CD4-positive, alpha-beta T cell treated with Interleukin-6 at 100 ng/mL for 8 hours (primary cell): ENCODE measurements at places on chromosomes 7 and 10.

GRCh38 chr7:85508642-85509410, 322.0 kb upstream of the SEMA3D start:
- DNase-seq = no peak

DNA sequence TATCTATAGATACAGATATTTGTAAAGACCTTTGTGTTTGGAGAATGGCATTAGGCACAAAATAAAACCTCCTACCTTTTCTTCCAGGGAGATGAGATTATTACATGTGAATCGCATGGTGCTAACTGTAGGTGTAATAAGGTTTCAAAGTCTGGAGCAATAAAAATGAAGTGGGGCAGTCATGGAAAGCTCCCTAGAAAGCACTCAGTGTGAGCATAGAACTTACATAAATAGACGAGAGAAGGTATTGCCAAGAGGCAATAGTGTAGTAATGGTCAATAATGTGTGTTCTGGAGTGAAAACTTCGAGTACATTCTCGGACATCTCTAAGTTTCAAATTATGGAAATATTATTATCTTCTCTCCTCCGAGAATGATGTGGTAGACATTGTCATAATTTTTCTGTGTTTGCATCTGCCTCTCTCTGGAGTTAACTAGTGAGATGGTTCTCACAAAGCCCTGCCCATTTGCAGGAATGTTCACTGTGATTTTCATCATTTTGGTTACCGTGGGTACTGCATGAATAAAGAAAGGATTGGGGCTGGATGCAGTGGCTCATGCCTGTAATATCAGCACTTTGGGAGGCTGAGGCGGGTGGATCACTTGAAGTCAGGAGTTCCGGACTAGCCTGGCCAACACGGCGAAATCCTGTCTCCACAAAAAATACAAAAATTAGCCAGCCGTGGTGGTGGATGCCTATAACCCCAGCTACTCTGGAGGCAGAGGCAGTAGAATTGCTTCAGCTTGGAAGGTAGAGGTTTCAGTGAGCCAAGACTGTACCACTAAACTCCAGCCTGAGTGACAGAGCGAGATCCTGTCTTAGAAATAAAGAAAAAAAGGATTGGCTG, 10.6 kb downstream of the VIM start:
- DNase-seq = no peak

GRCh38 chr7:43303740-43304241, 191.3 kb downstream of the HECW1 start:
- DNase-seq = no peak

- DNase-seq = no peak
Measured at GRCh38 chr7:451255-452225, 68.1 kb downstream of the PDGFA start.

- DNase-seq = no peak
Measured at GRCh38 chr7:82087099-82087498, 317.3 kb upstream of the HGF start.

- DNase-seq = no peak
Measured at GRCh38 chr7:149281508-149282330, 19.7 kb downstream of the ZNF783 start.

GRCh38 chr10:70378122-70378521, 4.3 kb downstream of the LRRC20 start:
- DNase-seq = no peak

DNA sequence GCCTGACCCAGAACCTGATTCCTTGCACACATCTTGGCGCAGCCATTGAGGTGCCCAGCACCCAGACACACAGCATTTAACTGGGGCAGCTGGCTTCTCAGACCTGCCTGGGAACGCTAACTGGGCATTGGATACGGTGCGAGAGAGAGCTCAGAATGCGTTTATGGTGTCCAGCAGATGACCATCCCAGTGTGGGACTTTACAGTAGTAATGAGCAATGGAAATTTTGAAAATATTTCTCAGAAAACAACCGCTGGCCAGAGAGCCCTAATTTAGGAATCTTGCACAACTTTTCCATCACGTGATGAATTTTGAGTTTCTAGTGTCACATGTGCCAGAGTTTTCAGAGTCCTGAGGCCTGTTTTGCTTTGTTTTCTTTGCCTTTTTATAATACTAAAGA, 78.2 kb upstream of the SEC61G start:
- DNase-seq = no peak

GRCh38 chr7:99203092-99203491, 4.8 kb downstream of the KPNA7 start:
- no peak for DNase-seq

- no peak for DNase-seq
Measured at GRCh38 chr7:36284456-36285090, 105.1 kb upstream of the ANLN start.

GRCh38 chr10:23362069-23362830, 17.7 kb upstream of the C10orf67 start:
- DNase-seq = no peak

GRCh38 chr7:70037171-70037933, 439.1 kb downstream of the AUTS2 start:
- DNase-seq = no peak

GRCh38 chr10:16843252-16843870, 26.1 kb upstream of the RSU1 start:
- DNase-seq = peak; percentile 68

DNA sequence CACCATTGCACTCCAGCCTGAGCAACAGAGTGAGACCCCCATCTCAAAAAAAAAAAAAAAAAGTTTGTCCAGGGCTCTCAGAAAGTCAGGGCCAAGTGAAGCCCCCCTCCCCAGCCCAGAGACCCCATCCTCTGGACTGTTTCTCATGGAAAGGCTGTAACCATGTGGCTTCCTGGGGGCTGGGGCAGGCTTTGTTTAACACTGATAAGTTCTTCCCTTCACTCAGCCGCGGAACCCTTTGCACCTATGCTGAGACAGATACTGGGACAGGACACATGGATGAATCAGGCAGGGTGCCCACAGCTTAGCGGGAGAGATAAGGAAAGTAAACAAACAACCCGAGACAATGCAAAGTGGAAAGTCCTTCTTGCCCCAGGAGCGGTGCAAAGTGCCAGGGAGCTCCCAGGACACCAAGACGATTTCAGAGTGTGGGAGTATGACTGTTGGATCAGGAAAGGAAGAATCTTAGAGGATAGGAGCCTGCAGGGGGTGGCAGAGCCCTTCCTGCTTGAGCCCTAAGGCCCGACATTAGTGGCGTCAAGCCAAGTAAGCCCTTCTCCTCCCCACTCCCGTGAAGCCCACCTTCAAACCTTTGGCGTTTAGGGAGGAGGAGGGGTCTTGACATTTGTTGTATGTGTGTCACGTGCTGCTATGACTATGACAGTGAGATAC, 11.6 kb downstream of the MLXIPL start:
- no peak for DNase-seq

DNA sequence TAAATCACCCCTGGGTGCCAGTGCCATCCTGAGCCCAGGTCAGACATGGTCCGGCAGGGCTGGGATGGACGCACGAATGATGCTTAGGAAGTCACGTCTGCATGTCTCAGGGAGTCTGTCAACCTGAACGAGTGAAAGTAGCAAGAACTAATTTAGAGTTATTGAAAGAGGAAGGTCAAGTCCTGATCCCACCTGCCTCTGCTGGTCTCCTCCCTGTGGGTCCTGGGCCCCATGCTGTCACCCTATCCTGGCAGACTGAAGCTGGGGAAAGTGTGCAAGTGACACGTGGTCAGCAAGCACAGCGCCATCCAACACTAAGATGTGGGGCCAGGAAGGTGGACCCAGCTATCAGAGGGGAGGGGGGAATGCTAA, 26.1 kb upstream of the GRID1 start:
- no peak for DNase-seq

- DNase-seq = no peak
Measured at GRCh38 chr7:44697136-44698045, 51.3 kb upstream of the ZMIZ2 start.

GRCh38 chr7:126635545-126635944, 617.2 kb downstream of the GRM8 start:
- no peak for DNase-seq

- no peak for DNase-seq
Measured at GRCh38 chr7:47670729-47671128, 88.8 kb upstream of the TNS3 start.

- DNase-seq = no peak
Measured at GRCh38 chr7:17832242-17832641, 108.1 kb downstream of the SNX13 start.

GRCh38 chr10:128814782-128815181, 652.3 kb upstream of the MGMT start:
- DNase-seq = no peak

GRCh38 chr7:47625861-47626715, 44.2 kb upstream of the TNS3 start:
- DNase-seq = no peak

DNA sequence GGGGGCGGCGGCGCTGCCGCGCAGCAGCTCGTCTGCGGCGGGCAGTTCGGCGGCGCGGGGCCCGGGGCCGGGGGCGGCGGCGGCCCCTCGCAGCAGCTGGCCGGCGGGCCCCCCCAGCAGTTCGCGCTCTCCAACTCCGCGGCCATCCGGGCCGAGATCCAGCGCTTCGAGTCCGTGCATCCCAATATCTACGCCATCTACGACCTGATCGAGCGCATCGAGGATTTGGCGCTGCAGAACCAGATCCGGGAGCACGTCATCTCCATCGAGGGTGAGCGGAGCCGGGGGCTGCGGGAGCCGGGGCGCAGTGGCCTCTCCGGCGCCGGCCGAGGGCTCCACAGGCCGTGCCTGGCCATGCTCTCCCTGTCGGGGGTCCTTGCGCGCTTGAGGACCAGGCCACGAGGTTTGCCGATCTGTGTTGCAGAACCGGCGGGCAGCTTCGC, 548 bp downstream of the AGAP3 start:
- no peak for DNase-seq

DNA sequence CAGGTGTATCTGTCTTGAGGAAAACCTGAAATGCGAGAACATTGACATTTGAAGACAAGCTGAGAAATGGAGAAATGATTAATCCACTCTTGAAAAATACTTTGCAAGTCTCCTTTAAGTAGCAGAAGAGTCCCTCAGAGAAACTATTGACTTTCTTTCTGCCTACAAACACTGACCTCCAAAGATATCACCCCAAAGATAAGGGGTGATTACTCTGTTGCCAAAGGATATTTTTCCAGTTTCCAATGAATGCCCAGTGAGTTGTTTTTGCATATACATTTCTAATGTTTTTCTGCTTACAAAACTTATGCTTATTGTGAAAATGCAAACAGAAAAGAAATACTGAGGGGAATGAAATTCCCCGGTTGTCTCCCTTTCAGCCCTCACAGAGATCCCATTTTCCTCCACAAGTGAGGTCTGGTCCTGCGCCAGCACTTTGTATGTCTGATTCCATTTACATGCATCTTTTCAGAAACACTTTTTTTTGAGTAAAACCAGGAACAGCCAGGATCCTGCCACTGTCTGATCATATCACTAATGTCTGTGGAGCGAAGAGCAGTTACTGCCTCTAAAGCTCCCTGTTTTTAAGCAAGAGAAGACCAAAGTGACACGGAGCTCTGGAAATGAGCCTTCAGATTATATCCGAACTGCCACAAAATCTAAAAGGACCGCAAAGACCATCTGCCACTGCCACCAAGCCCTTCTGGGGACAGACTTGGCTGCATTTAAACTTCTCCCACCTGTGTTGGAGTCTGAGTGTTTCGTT, 82.9 kb upstream of the PDCD4 start:
- DNase-seq = no peak

DNA sequence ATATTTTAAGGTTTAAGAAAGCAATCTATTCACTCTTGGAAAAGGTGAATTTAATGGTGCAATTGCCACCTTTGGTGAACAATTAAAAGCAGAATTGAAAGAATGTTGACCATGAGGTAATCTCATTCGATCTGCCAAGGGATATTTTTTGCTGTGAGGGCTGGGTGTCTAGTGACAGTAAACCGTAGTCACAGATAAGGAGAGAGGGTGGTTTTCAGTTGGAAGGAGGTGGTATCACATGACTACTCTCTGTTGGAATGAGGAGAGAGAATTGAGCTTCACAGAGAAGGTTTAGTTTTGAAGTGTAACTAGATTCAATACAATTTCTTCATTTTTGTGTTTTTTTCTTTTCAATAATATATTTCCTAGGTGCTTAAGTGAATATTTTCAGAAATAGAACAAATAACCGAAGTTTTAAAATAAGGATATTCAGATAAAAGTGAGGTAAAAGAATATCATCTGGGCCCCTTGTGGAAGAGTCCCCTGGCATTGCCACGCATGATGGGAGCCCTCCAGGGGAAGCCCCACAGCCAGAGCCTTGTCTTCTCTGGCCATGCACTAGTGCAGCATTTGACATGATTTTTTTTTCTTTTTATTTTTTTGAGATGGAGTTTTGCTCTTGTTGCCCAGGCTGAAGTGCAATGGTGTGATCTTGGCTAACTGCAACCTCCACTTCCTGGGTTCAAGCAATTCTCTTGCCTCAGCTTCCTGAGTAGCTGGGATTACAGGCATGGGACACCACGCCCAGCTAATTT, 73.4 kb downstream of the GPR141 start:
- no peak for DNase-seq

DNA sequence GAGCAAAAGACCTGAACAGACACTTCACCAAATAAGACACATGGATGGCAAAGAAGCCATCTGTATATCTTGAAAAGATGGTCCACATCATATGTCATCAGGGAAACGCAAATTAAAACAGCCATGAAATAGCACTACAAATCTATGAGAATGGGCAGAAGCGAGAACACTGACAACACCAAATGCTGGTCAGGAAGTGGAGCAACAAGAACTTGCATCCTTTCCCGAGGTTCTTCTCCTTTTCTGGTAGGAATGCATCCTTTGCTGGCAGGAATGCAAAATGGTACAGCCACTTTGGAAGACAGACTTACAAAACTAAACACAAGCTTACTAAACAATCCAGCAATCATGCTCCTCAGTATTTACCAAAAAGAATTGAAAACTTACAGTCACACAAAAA, 60.0 kb downstream of the PIK3AP1 start:
- no peak for DNase-seq

DNA sequence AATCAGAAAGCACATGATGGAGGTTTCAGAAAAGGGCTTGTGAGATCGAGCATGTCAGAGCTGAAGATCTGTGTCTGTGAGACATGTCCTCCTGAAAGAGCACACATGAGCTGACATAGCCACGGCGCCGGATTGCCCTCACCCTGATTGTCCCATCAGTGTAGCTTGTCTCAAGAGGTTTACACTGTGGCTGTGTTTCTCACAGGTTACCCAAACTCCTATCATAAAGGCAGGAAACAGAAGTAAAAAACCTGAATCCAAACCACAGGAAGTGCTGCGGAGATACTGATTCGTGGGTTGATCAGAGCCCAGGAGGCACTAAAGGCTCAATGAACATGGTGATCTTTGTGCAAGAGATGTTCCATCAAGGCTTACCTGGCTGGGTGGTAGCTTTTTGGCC, 3.9 kb upstream of the ATP6V0E2 start:
- DNase-seq = peak; percentile 77

- DNase-seq = no peak
Measured at GRCh38 chr10:78851647-78852046, 217.1 kb upstream of the ZMIZ1 start.
